ENCODE measurements at places on chromosomes 11 and 22.
A peak's percentile ranks its signal among the peaks of the same experiment; 100 is the strongest.

DNA sequence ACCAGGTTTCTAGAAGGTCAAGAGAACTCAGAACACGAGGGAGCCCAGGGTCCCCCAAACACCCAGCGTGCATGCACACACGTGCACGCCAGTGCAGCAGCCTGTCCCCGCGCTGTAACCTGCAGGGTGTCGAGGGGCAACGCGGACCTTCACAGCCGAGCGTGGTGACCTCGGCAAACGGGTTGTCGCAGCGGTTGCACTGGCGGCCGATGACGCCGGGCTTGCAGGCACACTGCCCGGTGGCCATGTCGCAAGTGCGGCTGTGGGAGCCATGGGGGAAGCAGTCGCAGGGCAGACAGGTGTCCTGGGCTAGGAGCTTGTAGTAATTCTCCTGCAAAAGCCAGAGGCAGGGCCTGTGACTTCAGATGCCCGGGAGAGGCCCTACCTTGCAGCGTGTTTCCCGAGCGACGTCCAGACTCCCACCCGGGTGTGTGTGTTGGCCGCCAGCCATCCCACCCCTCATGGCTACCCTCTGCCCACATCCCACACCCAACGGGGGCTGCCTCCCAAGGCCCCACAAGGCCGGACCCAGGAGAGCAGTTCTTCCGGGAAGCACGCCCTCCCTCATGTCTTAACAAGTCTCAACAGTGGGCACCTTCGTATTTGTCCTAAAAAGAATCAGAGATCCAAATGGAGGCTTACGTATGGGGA lies 56.1 kb downstream of the TRMU start:
- no peak for DNase-seq

- no peak for DNase-seq
These were observed 26.4 kb upstream of the ADORA2A start for GRCh38 chr22:24400726-24401596.

GRCh38 chr22:33451866-33452469 lies 393.8 kb upstream of the SYN3 start:
- no peak for DNase-seq

DNA sequence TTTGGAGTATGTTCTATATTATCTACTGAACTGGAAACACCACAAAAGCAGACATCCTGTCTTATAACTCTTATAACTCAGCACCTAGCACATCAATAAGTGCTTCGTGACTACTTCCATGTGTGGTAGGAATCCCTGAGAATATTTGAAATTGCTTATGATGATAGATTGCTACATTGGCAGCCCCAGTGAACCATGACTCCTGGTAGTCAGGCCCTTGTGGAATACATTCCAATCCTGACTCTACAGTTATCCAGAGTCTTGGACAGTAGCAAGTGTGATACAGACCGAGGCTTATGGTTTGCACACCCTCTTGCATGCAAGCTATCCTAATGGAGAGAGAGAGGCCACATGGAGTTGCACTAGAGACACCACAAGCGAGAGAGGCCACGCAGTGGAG lies 59.5 kb upstream of the PHF21A start:
- DNase-seq: no peak

DNA sequence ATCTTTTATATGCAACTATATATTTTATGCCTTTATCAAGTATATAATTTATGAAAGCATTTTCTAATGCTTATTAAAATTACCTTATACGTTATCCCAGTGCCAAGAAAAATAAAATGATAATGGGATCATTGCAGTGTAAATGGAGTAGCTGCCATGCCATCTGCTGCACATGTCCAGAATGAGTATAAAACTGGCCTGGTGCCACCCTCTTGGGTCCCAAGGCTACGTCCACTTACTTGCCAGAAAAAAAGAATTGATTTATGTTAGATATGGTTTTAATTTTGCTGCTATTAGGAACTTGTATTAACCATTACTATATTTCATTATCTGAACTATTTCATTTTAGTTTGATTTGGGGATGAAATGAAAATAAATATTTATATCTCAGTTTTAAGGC lies 1127.1 kb upstream of the CNTN5 start:
- DNase-seq: peak; percentile 92

DNA sequence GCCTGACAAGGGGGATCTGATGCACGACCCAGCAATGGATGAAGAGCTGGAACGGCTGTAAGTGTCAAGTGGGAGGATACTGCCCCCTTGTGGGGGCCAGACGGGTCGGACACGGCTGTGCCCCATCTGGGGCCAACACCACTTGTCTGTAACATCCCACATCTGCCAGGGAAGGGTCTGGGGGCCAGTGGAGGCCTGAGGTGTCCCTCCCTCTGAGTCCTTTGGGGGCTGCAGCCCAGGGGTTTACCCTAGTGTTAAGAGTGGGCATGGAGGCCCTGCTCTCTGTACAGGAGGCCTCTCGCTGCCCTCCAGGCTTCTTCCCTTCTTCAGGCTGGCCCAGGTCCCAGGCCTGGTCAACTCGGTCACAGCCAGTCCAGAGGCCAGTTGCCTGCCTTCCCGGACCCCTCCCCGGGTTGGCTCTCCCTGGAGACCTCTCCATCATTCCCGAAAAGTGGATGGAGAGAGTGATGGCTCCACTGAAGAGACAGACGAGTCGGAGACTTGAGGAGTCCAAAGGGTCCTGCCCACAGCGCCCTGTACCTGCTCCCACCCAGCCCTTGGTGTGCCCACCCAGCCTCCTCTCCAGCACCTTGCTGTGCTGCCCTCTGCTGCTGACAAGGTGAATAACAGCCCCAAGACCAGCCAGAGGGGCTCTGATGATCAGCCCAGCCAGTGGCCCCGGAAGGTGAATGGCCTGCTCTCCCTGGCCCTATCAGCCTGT lies 15.4 kb downstream of the ARFGAP2 start:
- DNase-seq: peak; percentile 81

- peak; percentile 39 for DNase-seq
These were observed 9.1 kb upstream of the MN1 start for GRCh38 chr22:27810609-27811151.

- DNase-seq: peak; percentile 35
These were observed 167.6 kb upstream of the MTMR2 start for GRCh38 chr11:96091476-96091875.

GRCh38 chr11:2166091-2166851 lies 5.3 kb upstream of the INS start:
- peak; percentile 72 for DNase-seq

DNA sequence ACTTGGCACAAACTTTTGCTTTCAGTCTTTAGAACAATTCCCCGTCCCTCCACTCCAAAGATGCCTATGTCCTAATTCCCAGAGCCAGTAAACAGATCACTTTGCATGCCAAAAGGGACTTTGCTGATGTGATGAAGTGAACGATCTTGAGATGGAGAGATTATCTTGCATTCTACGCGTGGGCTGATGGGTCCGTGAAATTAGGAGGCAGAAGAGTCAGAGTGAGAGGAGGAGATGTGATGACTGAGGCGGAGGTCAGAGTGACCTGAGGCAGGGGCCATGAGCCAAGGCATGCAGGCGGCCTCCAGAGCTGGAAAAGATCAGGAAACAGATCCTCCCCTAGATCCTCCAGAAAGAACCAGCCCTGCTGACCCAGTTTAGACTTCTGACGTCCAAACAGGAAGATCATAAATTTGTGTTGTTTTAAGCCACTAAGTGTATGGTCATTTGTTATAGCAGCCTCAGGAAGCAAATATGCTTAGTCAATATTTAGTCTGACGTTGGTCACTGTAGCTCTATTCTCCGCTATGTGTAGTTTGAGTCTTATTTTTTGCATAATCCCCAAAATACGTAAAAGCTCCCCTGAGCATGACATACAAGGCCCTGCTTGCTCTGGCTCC lies 76.0 kb upstream of the TIMP3 start:
- no peak for DNase-seq

GRCh38 chr11:106276859-106277436 lies 199.5 kb downstream of the AASDHPPT start:
- peak; percentile 5 for DNase-seq

GRCh38 chr22:42610186-42610585 lies 4.5 kb downstream of the POLDIP3 start:
- DNase-seq: no peak

GRCh38 chr11:20002312-20003216 lies 157.7 kb downstream of the DBX1 start:
- peak; percentile 56 for DNase-seq

GRCh38 chr11:91981995-91982394 lies 242.6 kb upstream of the FAT3 start:
- no peak for DNase-seq

DNA sequence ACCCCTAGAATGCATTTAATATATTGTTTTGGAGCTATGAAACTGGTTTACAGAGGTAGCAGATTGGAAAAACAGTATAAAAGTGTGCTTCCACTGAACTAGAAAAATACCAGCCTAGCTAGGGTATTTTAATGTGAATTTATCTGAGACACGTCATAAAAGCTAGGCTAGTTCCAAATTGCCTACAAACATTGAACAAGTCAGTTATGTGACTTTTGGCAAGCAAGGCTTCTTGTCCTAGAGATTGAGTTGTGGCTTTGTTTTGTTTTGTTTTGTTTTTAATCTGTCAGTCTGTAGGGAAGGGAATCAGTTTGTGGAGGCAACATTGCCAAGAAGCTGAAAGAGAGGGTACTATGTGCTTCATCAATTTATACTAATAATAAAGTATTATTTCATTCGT lies 24.2 kb downstream of the RTN3 start:
- DNase-seq: no peak

DNA sequence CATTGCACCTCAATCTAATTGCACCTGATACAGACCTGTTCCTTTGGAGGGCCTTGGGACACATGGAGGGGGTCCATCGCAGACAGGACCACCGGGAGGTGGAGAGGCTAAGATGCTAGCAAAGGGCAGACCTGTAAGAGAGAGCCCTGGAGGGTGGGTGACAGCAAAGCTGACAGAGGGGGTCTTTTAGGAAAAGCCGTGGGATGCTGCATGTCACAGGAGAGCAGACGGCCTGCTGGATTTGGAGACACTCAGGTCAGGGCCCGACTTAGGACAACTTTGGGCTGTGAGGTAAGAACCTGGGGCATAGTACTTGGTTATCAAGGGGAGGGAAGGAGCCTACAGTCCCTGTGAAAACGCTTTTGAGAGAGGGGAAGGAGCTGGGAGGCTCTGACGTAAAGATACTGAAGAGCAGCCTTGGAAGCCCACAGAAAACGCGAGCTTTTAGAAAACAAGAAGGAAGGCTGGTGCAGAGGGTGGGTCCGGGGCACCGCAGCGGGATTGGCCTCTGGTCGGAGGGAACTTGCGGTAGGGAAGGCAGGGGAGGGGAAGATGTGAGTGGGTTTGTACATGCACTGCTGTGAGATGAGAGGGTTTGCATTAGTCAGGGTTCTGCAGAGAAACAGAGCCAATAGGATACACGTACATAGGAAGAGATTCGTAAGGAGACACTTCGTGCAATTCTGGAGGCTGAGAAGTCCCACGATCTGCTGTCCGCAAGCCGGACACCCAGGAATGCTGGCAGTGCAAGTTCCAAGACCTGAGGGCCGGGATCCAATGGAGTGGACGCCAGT lies 868.5 kb downstream of the TBC1D22A start:
- no peak for DNase-seq

- no peak for DNase-seq
These were observed 46.5 kb downstream of the PISD start for GRCh38 chr22:31615491-31615860.

GRCh38 chr11:120182790-120183491 lies 27.9 kb upstream of the OAF start:
- peak; percentile 40 for DNase-seq

GRCh38 chr22:43923191-43923590 lies 414 bp upstream of the PNPLA3 start:
- no peak for DNase-seq

DNA sequence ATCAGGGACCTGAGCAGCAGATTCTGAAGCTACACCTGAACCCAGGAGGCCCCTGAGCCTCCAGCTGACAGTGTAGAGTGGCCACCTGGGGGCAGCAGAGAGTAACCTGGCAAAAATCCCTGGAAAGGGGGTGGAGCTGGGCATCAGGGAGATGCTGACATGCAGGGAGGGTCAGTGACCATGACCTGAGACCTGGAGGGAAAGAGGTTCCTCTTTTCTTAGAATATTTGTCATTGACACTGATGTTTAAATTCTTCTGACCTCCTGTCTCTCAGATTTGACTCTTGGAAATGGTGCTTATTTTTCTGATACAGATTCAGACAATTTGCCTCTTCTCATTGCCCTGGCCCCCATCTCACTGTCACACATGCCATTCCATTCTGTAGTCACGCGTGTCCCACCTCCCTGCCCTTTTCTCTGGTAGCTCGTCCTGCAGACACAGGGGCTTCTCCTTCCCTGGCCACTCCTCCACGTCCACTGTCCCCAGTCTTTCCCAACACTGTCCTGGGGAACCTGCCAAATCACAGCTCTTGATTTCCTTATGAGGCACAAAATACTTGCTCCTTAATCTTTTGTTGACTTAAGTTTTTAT lies 117.2 kb upstream of the IGLL5 start:
- peak; percentile 39 for DNase-seq

DNA sequence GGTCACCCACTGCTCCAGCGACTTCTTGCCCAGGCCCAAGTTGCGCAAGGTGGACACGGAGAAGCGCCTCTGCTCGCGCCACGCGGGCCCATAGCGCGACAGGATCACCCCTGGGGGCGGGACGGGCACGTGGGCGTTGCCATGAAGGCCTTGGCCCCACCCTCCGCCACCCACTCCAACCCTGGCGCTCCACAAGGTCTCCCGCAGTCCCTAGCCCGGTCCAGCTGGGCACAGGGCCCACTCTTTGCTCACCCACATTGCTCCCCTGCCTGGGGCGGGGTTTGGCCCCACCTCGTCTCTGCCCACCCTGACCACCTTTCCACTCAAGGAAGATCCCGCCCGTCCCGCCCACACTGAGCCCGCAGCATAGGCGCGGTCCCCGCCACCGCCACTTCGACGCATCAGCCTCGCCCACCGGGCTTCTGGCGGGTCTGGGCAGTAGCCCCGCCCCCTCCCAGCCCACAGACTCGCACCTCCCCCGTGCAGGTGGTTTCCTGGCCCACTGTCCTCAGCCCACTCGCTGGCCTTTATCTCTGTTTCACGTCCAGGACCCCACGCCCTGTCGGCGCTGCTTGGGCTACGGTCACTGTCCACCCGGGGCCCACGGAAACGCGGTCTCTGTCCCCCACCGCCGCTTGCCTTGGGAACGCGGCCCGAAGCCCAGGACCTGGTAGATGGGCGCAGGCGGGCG lies 12.3 kb upstream of the CYP2D6 start:
- DNase-seq: no peak

GRCh38 chr11:57322256-57323166 lies 2.2 kb downstream of the TNKS1BP1 start:
- peak; percentile 85 for DNase-seq

- no peak for DNase-seq
These were observed 10.8 kb upstream of the OR51L1 start for GRCh38 chr11:4983841-4984240.

GRCh38 chr11:134030853-134031252 lies 38.0 kb upstream of the JAM3 start:
- no peak for DNase-seq

- no peak for DNase-seq
These were observed 7.1 kb downstream of the MGAT3 start for GRCh38 chr22:39463931-39464390.

GRCh38 chr11:844693-845644 lies 2.3 kb downstream of the TSPAN4 start:
- peak; percentile 70 for DNase-seq

- no peak for DNase-seq
These were observed 221.8 kb downstream of the DDX10 start for GRCh38 chr11:108886660-108887009.

Data from NCI-H69 (cell line).